Thoracic aorta (tissue), 2 donors: ENCODE measurements at places on chromosomes 11 and 22.

GRCh38 chr22:44595841-44596341 is 97.9 kb upstream of the RTL6 start:
- DNase-seq, result no peak

- DNase-seq, result no peak
Measured at GRCh38 chr22:19626666-19627065, 87.6 kb upstream of the SEPTIN5 start.

DNA sequence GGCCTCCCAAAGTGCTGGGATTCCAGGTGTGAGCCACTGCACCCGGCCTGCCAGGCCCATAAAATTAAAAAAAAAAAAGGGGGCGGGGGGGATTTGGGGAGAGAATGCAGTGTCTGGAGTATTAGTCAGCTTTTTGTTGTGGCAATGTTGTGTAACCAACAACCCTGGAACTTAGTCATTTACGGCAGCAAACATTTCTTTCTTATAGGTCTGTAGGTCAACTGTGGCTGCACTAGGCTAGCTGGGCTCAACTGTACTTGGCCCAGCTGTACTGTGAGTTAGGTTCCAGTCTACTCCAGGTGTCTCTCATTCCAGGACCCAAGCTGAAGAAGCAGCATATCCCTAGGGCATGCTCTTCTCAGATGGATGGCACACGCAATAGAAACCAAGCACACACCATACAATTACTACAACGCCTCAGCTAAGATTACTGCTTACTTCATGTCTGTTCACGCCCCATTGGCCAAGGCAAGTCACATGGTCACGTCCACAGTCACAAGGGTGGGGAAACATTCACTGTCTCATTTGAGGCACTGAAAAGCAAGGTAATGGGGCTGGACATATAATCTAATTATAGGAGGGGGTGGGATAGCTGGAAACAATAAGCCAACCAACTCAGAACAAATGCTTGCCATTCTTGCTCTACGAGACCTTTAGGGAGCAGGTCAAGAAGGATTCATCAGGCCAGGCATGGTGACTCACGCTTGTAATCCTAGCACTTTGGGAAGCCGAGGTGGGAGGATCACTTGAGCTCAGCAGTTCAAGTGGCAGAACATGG is 10.4 kb upstream of the SPINDOC start:
- DNase-seq, result no peak

DNA sequence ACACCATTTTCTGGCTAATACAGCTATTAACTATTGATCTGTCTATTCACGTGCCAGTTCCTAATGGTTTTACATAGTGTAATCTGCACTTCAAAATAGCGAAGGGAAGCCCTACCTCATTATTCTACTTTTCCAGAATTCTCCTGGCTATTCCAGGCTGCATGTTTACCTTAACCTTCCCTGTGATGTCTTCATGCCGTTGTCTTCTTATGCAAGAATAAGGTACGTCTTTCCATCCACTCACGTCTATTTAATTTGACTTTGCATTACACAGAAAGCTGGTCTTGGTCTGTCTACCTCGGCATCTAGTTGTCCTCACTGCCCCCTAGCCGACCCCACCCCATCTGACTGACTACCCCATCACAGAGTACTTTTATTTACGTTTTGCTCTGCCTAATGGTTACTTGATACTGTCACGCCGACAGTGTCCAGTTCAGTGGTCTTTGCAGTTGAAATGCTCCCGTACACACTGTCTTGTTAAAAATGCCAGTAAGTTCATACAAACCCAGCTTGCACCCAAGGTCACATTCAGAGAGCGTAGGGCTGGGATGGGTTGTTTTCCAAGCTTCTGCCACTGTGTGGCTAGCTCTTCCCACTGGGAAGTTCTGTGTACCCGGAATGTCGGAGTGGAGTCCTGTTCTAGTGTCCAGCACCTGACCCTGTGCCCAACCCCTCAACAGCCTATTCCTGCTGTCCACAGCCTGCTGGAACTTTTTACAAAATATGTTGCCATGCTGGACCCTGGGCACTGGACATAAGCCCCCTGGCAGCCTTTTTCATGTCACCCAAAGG is 15.0 kb downstream of the NEAT1 start:
- no peak for DNase-seq

DNA sequence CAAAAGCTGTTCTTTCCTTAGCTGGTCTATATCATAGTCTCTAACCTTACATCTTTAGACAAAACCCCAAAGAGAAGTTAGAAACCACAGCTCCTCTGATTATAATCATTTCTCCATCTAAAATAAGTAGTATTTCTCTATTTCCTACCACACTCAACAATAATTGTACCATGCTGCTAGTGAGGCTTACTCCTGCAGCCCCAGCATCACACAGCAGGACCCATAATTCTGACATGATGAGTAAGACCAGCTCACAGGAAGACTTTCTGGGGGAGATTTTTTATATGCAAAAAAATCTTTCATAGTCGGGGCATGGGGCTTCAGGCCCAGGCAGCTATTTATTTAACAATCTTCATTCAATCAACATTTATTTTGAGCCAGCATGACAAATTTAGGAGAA is 441.6 kb downstream of the DYNC2H1 start:
- DNase-seq, result no peak

- no peak for DNase-seq
Measured at GRCh38 chr22:47797342-47797945, 1035.0 kb downstream of the TBC1D22A start.

GRCh38 chr11:36588099-36588498 is 6.2 kb upstream of the IFTAP start:
- no peak for DNase-seq

DNA sequence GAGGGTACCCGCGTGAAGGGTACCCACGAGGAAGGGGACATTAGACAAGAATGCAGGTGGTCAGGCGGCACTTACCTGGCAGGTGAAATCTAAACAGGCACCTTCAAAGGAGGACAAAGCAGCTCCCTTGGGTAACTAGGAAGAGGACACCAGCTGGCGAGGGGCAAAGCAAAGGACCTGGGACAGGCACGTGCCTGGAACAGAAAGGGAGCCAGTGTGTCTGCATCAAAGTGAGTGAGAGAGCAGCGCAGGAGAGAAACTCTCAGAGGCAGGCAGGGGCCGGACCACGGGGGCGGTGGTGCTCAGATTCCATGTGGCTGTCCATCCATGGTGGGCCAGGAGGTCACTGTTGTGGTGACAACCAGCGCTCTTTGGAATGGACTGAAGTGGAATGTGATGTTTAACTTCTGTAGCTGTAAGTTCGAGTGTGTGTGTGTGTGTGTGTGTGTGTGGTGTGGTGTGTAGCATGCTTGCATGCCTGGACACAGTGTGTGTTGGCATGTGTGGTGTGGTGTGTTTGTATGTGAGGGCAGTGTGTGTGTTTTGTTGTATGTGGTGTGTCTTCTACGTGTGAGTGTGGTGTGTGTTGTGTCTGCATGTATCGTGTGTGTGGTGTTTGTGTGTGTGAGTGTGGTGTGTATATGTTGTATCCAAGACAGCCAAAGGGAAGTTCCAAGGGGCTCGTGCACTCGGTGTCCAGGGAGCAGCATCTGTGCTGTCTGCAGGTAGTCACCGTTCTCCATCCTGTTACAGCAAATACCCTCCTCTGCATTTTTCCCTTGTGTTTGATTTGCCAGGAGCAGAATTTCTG is 86.4 kb downstream of the CDKN1C start:
- no peak for DNase-seq

GRCh38 chr22:20079745-20080444 is at the start of gene DGCR8:
Gene DGCR8, plus strand, starts transcription at chr22:20080241. Its CDS starts 5,723 bp downstream, at chr22:20085964.
- DNase-seq, result peak; percentile 38

DNA sequence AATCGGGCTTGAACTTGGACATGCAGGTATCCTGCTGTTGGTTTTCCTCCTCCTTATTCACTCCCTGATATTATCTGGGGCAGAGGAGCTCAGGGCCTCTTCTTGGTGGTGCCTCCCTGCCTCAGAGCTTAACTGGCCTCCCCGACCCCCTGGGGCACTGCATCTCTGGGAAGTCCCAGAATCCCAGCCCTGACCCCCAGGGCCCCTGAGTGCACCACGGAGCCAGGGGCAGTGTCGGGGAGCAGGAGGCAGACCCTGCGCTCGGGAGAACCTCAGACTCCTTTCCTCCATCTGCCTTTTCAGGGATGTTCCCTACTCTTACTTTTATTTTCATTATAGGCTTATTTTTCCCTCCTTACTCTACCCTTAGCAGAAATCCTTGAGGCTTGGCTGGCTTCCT is 537.0 kb downstream of the BRD1 start:
- DNase-seq, result no peak

DNA sequence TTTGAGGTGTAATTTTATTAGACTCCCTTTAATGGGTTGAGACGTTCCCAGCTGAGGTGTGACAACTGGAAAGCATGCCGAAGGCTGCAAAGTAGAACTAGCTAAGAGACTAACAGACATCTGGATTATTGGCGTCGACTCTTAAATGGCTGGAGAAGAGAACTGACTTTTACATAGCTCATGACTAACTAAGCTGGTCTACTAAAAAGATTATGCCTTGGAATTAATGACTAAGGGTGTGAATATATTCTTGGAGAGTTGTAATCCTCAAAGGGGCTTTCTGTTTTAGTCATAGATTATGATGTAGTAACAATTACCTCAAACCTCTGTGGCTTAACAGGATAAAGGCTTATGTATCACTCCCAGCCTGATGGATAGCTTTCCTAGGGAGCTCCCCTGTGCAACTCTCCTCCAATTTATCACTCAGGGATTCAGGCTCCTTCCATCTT is 39.5 kb upstream of the SLC5A12 start:
- no peak for DNase-seq
